Glomerular endothelial cell (primary cell): ENCODE measurements at places on chromosomes 1 and 21. TPM values are rescaled to one million over a fixed set of nuclear protein-coding genes. Genes with fewer than 3 reads are reported as not detected.

- DNase-seq, result peak; percentile 66
Measured at GRCh38 chr21:45439161-45439872, 34.4 kb downstream of the COL18A1 start.

GRCh38 chr1:7383671-7384520 lies 387.2 kb upstream of the VAMP3 start:
- no peak for DNase-seq

DNA sequence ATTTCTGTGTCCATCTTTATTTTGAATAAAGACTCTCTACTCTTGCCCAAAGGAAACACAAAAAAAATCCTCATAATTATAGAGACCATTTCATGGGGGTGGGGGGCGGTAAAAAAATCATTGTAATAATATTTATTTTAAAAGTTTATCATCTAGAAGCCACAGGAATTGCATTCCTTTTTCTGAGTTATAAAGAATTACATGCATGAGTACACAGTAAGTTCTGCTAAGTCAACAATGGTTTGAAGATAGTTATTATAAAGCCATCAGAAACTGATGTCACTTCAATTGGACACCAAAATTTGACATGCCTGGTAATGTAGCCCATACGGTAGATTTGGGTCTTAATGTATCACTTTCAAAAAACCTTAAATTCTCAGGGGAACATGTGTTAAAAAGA lies 478.1 kb upstream of the NR5A2 start:
- DNase-seq, result no peak

- DNase-seq, result no peak
Measured at GRCh38 chr21:39118061-39118460, 65.2 kb downstream of the PSMG1 start.

DNA sequence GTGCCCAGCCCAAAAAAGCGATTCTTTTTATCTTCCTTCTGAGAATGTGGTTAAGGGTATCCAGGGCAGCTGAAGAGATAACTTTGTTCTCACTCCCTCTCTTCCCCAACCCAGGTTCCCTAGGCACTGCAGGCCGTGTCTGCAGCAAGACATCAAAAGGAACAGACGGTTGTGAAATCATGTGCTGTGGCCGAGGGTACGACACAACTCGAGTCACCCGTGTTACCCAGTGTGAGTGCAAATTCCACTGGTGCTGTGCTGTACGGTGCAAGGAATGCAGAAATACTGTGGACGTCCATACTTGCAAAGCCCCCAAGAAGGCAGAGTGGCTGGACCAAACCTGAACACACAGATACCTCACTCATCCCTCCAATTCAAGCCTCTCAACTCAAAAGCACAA lies 11.4 kb downstream of the WNT2B start:
- DNase-seq, result no peak

The C1orf53 gene
- total RNA-seq, result 0.34 and 3.1 TPM in 2 replicates

The OR14K1 gene
- not detected in 2 replicates for total RNA-seq

The MYOG gene
- not detected in 2 replicates for total RNA-seq

The SELP gene
- 15.4 and 27.7 TPM in 2 replicates for total RNA-seq

The GREM2 gene
- not detected in 2 replicates for total RNA-seq

DNA sequence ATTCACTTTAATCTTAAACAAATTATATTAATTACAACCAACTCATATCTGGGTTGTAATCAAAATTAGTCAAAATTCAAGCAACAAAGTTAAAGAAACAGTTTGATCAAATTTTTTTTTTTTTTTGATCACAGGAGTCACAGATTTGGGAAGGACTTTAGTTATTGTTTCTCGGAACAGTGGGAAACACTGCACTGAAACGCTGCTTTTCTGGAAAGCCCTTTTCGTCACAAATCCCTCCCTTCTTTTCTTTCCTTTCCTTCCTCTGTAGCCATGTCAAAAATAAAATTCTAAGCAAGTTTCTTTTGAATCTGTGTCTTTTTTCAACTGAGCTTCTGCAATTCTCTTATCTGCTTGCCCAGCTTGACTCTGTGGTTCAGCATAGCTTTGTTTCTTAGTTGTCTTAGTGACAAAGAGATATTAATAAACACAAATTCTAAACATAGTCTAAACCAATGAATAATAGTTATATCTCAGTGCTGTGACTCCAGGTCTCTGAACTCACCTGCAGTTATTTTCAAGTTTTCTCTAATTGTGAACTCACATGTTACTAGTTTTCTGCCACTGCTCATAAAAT lies 53.8 kb downstream of the PTGS2 start:
- DNase-seq, result no peak

- no peak for DNase-seq
Measured at GRCh38 chr1:10242811-10243210, 32.4 kb downstream of the KIF1B start.

The PDC gene
- total RNA-seq, result not detected in 2 replicates

DNA sequence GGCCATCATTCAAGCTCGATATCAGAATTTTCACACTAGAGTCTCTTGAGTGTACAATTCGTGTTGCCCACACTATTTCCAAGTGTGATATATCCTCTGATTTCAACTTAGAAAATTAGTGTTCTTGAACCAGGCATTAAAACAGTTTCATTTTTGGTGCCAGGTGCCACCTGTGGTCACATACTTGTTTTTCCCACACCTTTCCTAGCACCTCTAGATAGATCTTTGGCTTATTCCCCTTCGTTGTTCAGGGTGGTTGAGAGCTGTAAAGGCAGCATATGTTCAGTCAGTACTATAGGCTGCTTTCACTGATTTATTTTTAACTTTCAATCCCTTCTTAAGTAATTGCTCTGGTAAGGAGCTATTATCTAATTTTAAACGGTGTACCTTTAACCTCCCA lies 131.1 kb downstream of the NEK7 start:
- DNase-seq, result no peak

- no peak for DNase-seq
Measured at GRCh38 chr1:29708381-29708780, 472.1 kb downstream of the PTPRU start.

DNA sequence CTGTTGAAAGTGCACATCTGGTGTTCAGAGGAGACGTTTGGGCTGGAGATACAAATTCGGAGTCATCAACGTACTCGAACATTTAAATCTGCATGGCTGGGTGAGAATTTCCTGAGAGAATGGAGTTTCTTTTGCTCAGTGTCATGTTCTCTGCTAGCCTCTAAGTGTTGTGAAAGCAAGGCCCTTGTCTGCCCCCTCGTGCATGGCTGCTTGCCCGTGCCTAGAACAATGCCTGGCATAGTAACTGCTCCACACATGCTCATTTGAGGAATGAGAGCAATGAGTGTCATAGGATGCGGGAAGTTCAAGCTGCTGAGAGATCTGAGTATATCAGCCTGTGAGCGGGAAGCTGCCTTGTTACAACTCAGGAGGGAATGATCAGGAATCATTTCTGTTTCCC lies 171.1 kb upstream of the CSF3R start:
- no peak for DNase-seq
